ENCODE measurements at places on chromosomes 16 and 17. TPM values are rescaled to one million over a fixed set of nuclear protein-coding genes. Genes with fewer than 3 reads are reported as not detected.
A peak's percentile ranks its signal among the peaks of the same experiment; 100 is the strongest.

DNA sequence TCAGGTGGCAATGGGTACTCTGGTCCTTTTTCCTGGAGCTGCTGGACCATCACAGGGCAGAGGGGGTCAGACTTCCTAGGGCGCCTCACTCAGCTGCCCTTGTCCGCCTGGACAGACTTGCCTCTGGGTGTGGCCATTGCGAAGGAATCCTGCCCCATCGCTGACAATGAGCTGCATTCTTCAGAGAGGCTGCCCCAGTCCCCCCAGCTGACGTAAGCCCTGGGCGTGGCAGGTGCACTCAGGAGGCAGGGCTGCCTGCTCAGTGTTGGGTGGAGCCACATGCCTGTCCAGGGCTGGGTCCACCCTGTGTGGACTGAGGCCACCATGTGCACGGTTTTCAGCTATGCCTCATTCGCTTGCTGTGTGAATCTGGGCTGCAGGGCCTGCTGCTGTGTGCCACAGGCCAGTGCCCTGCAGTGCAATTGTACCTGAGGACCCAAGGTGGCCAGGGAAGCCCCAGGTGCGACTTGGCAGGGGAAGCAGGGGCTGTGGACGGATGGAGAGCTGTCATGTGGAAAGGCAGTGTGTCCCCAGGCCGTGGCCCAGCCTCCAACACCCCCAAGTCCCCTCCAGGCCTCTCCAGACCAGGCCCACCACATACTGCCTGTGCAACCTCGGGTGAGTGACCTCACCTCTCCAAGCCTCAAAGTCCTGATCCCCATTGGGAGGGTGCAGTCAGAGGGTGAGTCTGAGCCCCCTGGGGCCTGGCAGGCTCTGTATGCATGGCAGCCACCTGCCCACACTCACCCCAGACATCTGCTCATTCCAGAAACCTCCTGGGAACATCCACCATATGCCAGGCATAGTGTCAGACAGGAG is 14.0 kb upstream of the MPRIP start:
- peaks cover 13% of the 10 kb centered on the region for H3K4me1 ChIP-seq
- H3K27me3 ChIP-seq = no peaks in the 10 kb centered on the region
- DNase-seq = no peak
- no peaks in the 10 kb centered on the region for H3K36me3 ChIP-seq
- H3K27ac ChIP-seq = peak overlapping the region; percentile 68

PRR15L gene
- total RNA-seq = 3.3 TPM

DNA sequence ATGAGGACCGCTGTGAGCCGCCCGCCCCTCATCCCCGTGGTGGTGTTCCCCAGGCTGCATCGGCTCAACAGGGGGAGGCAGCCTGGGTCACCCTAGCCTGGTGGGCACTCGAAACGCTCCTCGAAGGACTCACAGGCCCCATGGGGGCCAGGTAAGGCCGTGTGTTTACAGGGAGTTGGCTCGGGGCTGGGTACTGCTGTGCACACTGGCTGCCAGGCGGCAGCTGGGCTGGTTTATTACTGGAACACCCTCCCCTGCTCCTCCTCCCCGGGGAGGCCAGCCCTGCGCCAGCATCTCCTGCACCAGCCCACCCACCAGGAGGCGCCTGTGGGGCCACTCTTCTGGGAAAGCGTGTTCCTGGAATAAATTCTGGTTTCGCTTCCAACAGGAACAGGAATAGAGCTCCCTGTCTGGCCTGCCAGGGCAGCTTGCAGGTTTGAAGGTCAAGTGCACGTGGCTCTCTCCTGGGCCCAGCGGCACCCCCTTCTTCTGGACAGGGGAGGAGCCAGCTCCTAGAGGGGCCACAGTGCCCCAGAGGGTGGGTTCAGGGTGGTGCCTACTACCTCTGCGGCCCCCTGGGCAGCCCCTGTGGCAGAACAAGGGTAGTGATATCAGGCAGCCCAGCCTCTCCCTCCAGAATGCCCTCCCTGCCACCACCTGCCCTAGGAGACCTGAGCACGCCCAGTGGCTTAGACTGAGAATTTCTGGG is 11.3 kb downstream of the MCRIP1 start:
- H3K27ac ChIP-seq = peak overlapping the region; percentile 85
- H3K4me1 ChIP-seq = peaks cover 27% of the 10 kb centered on the region
- H3K27me3 ChIP-seq = no peaks in the 10 kb centered on the region
- H3K4me3 ChIP-seq = no peak overlapping the region

GRCh38 chr17:57557834-57558681 is 187.0 kb downstream of the CCDC182 start:
- H3K27me3 ChIP-seq = no peaks in the 10 kb centered on the region
- peak overlapping the region; percentile 61 for H3K27ac ChIP-seq
- H3K4me3 ChIP-seq = no peak overlapping the region
- DNase-seq = no peak

ZP2 gene
- not detected for total RNA-seq

DNA sequence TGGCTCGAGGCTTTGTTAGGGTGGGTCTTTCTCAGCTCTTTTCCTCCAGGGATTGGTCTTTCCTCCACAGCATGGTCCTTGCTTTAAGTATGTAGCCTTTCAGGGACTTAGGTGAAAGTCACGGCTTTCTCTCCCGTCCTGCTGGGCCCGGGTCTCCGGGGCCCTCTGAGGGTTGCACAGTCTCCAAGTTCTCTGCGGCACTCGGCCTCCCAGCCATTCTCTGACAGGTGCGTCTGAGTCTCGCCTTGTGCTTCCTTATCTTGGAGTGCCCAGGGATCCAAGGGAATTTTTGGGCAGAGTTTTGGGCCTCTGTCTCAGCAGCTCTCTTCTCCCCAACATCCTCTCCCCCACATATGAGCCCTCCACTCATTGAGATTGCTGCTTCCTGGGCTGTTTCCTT is 36.6 kb downstream of the ZNF750 start:
- no peak overlapping the region for H3K4me3 ChIP-seq
- H3K36me3 ChIP-seq = no peaks in the 10 kb centered on the region
- DNase-seq = no peak
- no peak overlapping the region for H3K27ac ChIP-seq
- no peaks in the 10 kb centered on the region for H3K4me1 ChIP-seq
- H3K27me3 ChIP-seq = no peaks in the 10 kb centered on the region

DCAKD gene
- 25.9 TPM for total RNA-seq

DNA sequence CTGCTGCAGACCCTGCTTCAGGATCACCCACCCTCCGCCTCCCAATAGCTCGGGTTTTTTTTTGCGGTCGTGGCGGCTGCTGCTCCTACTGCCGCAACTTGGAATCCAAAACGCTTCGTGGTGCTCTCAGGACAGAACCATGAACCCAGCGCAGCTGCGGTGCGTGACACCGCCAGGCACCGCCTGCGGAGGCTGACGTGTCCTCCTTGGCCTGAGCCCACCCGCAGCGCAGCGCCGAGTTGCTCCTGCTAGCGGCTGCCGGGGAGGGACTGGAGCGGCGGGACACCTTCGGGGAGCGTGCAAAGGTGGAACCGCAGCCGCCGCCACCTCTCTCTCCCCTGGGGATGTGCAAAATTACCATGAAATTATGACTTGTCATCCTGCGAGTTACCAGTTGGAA is 1893.0 kb downstream of the TP53TG3F start:
- H3K27ac ChIP-seq = no peak overlapping the region
- H3K4me3 ChIP-seq = no peak overlapping the region
- H3K36me3 ChIP-seq = no peaks in the 10 kb centered on the region
- no peaks in the 10 kb centered on the region for H3K27me3 ChIP-seq

DNA sequence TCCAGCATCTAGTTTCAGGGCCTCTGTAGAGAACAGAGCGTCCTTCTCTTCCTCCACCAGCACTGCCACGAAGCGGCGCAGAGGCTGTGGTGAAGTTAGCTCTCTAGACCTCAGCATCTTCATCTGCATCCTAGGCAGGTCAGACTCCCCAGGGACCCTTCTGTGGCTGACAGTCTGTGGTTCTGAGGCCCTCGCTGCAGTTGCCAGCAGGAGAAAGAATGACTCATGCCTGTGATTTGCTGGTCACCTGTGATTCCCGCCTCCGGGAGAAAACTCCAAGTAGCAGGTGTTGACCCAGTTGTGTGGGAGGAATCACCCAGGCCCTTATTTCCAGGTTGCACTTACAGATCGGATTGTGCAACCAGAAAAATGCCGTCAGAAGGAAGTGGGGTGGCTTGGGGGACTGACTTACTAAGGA is 117.3 kb upstream of the CACNG5 start:
- no peak overlapping the region for H3K27ac ChIP-seq
- no peak for DNase-seq
- no peaks in the 10 kb centered on the region for H3K27me3 ChIP-seq
- no peaks in the 10 kb centered on the region for H3K4me1 ChIP-seq

DNA sequence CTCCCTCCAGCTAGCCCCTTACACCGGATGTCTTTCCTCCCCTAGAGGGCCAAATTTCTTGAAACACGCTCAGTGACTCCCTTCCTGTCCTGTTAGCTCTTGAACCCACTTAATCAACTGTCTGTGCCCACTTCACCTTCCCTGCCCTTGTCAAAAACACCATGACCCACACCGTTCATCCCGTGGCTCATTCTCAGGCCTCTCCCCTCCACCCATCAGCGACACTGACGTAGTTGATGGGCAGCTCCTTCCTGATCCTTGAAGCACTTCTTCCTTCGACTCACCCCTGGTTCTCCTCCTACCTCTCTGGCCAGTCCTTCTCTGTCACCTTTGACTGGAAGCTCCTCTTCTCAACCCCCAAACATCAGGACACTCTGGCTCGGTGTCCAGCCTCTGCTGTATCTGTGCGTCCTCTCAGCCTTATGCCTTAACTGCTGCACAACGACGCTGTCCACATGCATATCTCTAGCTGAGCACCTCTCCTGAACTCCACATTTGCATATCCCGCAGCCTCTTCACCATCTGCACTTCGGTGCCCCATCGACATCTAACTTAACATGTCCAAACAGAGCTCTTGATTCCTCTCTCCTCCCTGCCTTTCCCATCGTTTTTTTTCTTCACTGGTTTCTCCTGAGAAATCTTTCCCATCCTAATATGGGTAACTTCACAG is 39.3 kb upstream of the CCDC182 start:
- no peak for DNase-seq
- H3K4me1 ChIP-seq = peaks cover 8% of the 10 kb centered on the region
- no peaks in the 10 kb centered on the region for H3K36me3 ChIP-seq
- H3K27me3 ChIP-seq = no peaks in the 10 kb centered on the region
- no peak overlapping the region for H3K4me3 ChIP-seq
- no peak overlapping the region for H3K27ac ChIP-seq

Measured in esophagus squamous epithelium (tissue), 5 donors.